ENCODE measurements at places on chromosomes 11 and 22. TPM values are rescaled to one million over a fixed set of nuclear protein-coding genes. Genes with fewer than 3 reads are reported as not detected.

GRCh38 chr11:3977078-3977477 lies 117.5 kb upstream of the RRM1 start:
- no peak for DNase-seq

DNA sequence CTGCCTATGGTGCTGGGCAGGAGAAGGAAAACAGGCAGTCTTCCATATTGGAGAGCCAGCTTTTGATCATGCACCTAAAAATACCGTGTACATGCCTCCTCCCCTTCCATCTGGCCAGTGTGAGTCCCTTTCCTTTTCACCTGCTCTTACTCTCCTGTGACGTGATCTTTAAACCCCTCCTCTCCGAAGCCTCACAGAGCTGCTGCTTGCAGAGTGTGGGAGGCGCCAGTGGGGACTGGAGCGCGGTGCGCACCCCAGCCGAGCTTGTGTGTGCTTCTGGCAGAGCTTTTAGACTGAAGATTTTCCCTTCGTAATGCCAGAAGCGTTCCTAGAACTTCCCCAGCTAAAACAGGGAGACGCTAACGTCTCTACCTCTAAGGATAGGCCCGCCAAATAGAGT lies 29.8 kb downstream of the MUC6 start:
- DNase-seq = no peak

GRCh38 chr11:32448232-32448631 lies 12.9 kb upstream of the WT1 start:
- DNase-seq = peak; percentile 70

GRCh38 chr11:32892355-32893092 lies at the start of gene QSER1:
TSS of gene QSER1 (plus strand) at chr11:32892811. CDS start at chr11:32893126, 315 bp downstream.
- DNase-seq = peak; percentile 47

DNA sequence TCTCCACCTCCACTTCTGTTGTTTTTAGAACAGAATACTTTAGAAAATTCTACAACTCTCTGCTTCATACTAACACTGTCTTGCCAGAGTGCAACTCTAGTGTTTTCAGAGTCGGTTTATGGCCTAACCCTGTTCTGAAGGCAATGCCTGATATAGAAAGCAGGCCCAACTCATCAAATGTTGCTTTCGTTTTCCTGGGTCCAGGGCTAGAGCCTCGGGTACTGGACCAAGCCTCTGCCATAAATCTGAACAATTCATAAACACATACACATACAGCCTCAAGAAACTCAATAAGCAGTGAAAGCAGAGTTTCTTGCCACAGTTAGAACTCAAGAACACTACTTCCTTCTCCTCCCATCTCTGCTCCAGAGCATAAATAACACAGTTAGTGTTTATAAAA lies 9.8 kb downstream of the TMEM218 start:
- peak; percentile 46 for DNase-seq

- peak; percentile 67 for DNase-seq
Observed at GRCh38 chr11:69382131-69383128, 88.5 kb downstream of the MYEOV start.

DNA sequence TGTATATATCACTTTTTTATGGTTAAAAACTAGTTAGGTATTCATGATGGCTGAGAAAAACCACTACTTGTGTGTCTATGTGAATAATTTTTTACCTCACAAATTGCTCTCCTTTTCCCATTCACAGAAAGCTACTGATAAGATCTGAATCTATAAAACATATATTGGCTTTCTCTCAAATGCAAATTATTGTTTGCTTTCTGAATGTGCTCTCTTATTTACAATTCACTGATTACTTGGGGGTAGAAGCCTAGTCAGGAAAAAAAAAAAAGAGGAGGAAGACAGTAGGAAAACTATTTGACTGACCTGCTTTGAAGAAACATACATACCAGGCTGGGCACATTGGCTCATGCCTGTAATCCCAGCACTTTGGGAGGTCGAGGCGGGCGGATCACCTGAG lies 20.5 kb downstream of the PGM2L1 start:
- no peak for DNase-seq

- peak; percentile 21 for DNase-seq
Observed at GRCh38 chr11:2178906-2179494, 7.4 kb upstream of the TH start.

DNA sequence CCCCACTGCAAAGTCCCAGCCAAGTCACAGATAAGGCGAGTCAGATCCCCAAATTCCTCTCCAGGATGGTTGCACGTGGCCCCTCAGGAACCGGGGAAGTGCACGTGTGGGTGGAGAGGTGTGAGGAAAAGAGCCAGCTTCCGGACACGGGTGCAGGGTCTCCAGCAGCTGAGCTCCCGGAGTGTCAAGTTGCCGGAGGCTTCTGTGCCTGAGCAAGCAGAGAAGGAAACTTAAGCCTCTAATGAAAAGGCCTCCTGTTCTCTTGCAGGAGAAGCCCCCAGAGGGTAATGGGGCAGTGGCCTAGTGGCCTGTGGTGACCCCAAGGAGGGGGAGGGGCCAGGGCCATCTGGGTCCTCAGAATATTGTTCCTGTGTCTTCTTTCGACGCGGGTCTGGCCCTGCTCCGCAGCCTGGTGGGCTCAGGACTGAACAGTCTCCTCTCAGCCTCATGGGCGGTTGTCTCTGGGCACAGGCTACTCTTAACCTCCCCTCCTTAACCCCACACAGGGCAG lies 147.9 kb downstream of the FEZ1 start:
- DNase-seq = no peak

GRCh38 chr11:60938500-60938899 lies 13.5 kb downstream of the SLC15A3 start:
- no peak for DNase-seq

- DNase-seq = no peak
Observed at GRCh38 chr11:128527046-128527445, 60.3 kb downstream of the ETS1 start.

GRCh38 chr22:28734393-28734792 lies 7.2 kb downstream of the CHEK2 start:
- no peak for DNase-seq

GRCh38 chr11:28677721-28678120 lies 569.5 kb downstream of the METTL15 start:
- no peak for DNase-seq

DNA sequence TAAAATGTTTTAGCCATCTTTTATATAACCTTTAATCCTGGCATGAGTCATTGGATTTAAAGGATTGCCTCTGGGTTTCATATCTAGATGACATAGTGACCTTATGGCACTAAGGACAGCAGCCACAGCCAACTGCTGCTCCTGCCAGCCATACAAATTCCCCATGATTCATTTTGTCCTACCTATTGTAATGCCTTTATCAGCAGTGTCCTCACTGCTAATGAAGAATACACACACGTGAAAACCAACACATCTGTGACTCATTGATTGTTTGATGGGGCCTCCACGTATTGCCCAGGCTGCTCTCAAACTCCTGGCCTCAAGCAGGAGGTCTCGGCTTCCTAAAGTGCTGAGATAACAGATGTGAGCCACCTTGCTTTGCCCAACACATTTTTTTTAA lies 1.8 kb downstream of the LDHAL6A start:
- peak; percentile 36 for DNase-seq

DNA sequence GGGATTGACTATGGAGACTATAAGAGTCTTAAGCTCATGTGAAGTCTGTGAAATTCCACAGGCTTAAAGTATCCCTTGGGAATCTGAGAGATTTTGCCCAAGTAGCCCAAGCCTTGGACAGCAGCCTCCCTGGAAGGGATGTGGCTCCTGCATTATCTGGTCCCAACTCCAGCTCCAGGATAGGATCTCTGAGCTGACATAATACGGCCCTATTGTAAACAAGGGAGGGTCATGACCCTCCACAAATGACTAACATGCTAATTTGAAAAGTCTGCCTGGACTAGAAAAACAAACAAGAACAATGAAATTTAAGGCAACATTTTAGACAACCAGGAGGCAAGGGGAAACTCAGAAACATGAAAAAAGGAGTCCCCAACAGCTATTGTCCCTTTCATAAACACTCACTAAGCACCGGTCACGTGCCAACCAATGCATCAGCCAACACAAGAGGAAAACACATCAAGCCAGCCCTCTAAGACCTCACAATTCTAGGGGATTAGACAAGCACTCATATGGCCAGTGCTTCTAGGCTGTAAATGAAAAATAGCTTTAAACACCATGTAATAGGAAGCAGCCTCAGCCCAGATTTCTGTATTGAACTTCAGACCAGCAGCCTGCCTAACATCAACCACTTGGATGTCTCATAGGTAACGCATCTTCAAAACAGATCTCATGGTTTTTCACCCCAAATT lies 101.2 kb upstream of the TIMP3 start:
- DNase-seq = peak; percentile 87

GRCh38 chr11:12944889-12945288 lies 64.2 kb upstream of the RASSF10 start:
- no peak for DNase-seq

- DNase-seq = no peak
Observed at GRCh38 chr11:134905928-134906327, 493.9 kb upstream of the B3GAT1 start.

DNA sequence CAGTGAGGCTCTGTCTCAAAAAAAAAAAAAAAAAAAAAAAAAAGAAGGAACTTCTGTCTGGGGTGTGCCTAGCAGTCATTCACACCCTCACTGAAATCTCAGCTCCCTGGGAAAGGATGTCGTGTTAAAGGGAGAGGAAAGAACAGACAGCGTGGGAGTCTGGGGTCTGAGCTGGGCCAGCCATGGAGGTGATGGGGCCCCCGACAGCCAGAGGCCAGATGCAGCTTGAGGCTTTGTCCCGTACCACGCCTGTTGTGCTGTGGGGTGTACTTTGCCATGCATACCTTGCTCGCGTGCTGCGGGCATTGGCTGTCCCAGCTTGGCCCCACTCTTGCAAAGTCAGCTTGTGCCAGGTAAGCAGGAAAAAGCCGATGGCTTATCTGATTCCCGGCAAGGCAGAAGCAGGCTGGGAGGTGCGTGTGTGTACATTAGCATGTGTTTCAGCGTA lies 4.6 kb downstream of the SYT12 start:
- no peak for DNase-seq

DNA sequence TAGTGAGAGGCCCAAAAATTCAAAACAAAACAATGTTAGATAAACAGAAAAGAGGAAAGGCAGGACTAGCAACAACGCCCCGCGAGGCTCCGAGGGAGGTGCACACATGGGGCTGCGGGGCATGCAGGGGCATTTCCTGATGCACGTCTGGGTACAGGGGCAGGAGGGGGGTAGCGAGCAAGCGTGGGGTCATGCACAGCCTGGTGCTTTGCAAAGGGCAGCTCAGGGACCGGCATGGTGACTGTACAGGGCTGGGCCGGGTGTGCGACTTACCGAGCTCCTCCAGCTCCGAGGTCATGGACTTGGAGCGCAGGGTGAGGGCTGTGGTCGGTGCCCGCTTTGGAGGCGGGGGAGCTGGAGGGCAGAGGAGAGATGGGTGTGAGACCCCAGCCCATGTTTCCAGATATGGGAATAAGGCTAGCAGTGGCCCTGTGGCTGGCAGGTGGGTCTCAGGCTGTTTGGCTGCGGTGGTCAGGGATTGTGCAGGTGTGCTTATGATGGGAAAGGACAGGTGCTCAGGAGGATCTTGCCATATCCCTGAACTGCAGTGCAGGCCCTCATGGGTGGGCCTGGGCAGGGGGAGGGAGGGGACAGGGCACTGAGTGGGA lies 103.7 kb downstream of the CTTN start:
- DNase-seq = no peak

GRCh38 chr22:47698906-47699305 lies 936.5 kb downstream of the TBC1D22A start:
- no peak for DNase-seq

DNA sequence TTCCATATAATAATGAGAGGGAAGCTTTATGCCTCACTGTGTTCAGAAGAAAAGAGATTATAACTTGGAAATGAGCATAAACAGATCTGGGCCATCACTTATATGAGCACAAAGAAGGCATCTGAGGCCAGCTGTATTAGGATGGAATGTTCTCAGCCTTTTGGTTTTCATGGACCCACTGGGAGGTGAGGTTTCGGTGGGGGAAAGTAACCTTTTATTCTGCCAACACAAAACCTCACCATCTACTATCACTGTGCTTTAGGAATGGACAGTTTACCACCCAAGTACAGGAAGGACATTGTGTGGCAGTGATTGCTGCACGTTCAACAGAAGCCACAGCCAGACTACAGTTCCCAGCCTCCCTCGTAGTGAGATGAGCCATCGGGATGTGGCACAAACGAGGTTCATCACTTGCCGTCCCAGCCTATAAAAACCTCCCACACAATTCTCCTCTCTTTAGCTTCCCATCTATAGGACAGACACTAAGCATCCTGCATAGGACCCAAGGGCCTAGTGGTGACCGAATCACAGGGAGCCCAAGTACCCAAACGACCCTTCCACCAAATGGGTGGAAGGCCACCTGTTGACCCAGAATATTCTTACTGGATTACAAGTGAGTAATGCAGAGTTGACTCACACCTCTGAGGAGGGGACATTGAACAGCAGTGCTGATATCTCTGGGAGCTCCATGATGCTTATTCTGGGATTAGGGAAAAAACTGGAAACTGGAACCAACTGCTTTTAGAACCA lies 121.5 kb upstream of the RAG2 start:
- no peak for DNase-seq

- DNase-seq = peak; percentile 80
Observed at GRCh38 chr22:46079861-46080821, 70.2 kb upstream of the PPARA start.

ASCL3 gene
- total RNA-seq = not detected

AMOTL1 gene
- total RNA-seq = 25.9 TPM

POTEH gene
- total RNA-seq = not detected

NLRP14 gene
- total RNA-seq = under 0.01 TPM

PRR33 gene
- total RNA-seq = not detected

MISFA gene
- under 0.01 TPM for total RNA-seq

GAB4 gene
- not detected for total RNA-seq

ELF5 gene
- under 0.01 TPM for total RNA-seq

CD3E gene
- total RNA-seq = not detected

KRTAP5-9 gene
- total RNA-seq = not detected

C22orf15 gene
- 1.6 TPM for total RNA-seq

EIF3F gene
- 216 TPM for total RNA-seq
